ENCODE measurements at places on chromosomes 7 and 10.

GRCh38 chr7:107660381-107661080, at the start of gene SLC26A4:
TSS of gene SLC26A4 (plus strand) at chr7:107660828. CDS start at chr7:107661642, 814 bp downstream.
- DNase-seq, result no peak

DNA sequence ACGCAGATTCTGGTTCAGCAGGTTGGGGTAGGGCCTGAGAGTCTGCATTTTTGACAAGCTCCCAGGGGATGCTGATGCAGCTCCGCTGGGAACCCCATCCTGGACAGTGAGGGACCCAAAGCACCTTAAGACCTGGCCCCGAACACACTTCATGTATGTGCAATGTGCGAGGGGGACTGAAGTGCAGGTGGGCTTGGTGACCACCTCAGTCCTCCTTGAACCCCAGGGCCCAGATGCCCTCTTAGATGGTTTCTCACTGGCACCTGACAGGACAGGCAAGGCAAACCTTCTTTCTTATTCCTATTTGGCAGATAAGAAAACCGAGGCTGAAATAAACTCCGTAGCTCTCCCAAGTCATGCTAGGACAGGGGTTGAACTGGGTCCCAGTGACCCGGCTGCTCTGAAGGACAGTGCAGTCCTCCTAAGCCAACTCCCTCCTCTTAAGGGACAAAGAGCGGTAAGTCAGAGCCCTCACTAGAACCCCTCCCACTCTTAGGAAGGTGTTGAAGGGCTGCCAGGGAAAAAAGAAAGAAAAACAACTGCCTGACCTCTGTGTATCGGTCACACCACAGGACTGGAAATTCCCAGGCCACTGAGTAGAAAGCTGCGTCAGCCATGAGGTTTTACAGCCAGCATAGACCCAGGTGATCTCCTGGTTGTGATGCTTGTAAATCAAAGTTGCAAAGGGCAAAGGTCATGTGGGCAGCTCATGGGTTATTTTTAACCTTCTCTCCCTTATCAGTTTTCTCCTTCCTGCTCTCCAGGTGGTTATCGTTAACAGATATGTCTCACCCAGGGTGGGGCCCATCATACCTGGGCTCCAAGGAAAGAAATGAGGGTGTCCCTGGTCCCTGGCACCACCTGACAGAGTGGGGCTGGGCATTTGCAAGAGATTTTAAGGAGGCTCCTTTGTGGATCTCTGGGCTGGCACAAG, 90.9 kb upstream of the SMNDC1 start:
- DNase-seq, result no peak

DNA sequence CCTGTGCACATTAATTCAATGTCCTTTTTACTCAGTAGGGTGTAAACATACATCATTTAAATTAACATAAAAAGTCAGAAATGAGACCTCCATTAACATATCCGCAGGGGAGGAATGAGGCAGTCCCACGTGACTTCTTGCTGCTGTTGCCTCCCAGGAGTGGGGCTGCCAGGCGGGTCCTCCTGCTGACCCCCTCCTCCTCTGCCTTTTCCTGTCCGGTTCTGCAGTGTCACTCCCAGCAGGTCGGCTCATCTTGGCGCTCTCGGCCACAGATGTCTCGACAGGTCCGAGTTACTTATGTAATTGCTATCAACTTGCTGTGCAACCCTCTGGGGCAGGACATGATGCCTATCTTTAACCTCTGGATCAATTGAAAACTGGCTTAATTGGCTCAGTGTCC, 329.6 kb downstream of the GALNT17 start:
- DNase-seq, result no peak

DNA sequence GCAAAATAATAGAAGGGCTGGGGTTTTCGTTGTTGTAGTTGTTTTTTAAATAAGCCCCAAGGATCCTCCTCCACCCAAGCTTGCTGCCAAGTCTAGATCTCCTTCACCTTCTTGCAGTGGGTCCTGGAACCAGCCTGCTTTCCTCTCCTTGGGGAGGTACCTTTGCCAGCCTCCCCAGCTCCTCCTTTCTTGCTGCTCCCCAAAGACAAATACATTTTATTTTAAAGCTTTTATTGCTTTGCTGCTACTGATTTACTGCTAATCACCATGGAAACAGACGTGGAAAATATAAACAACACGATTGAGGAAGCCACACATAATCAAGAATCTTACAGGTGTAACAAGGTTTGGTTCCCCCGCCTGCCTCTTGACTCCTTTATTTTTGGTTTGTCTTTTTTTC, 17.4 kb upstream of the SLF2 start:
- no peak for DNase-seq

GRCh38 chr7:24200407-24200966, 83.5 kb upstream of the NPY start:
- no peak for DNase-seq

DNA sequence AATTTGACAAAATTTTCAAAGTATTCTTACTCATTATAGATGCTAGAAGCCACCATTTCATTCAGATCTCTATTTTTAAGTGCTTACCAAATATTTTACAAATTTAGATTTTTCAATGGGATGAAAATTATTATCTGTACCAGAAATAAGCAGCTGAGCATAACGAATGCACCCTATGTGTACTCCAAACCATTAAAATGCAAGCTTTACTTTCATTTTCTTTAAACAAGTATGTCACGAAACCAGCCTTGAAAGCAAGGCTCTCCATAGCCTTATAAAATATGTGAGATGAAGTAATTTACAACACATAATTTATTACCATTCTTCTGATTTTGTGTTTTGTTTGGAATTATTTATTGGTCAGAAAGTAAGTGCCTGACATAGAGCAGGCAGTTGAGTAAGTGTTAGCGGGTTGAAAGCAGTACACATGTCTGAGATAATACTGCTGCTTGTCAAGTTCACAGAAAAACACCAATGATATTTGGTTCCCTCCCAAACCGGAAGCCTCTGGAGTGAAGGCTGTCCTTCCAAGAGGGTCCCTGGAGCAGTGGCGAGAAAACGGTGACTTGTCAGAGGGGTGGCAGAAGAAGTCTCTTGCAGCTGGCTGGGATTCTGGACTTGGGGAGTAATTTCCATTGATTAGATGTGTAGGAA, 322.7 kb upstream of the PFKP start:
- no peak for DNase-seq

GRCh38 chr7:117810642-117811512, 62.4 kb downstream of the CTTNBP2 start:
- no peak for DNase-seq

GRCh38 chr10:124338276-124338925, 80.3 kb downstream of the OAT start:
- DNase-seq, result no peak

- no peak for DNase-seq
Observed at GRCh38 chr10:116683166-116683565, 59.2 kb downstream of the HSPA12A start.
